ENCODE measurements at places on chromosomes 11 and 22.

- DNase-seq: no peak
Observed at GRCh38 chr11:111166598-111166997, 78.9 kb upstream of the POU2AF2 start.

DNA sequence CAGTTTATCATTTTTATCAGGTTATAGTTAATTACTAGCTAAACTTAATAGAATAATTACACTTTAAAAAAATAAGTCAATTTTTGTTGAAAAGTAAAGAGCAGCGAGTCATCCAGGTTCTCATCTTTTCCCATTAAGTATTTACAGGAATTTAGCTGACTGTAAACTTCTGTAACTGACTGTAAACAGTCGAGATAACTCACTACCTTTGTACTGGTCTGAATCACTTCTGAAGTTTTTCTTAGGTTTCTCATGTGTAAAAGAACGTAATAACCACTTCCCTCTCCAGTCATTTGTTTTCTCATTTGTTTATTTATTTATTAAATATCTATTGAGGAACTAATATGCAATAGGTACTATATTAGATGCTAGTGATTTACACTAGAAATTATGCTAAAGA is 270.8 kb downstream of the DYNC2H1 start:
- DNase-seq: no peak

- no peak for DNase-seq
Observed at GRCh38 chr11:28767574-28767973, 659.4 kb downstream of the METTL15 start.

DNA sequence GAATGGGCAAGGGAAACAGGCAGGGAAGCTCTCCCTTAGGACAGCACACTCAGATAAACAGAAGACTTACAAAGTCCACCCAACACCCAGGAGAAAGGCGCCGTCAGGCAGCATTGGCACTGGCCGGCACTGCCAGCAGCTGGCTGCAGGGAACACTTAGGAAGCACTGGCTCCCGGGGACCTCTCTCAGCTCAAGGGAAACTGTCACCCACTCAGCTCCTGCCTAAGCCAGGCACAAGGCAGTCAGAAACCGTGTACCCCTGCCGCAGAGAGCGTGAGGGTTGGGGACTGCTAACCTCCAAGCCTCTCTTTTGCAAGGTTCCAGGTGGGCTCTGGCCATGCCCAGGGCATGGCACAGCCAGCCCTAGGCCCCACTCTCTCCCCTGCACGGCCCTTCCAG is 64.7 kb downstream of the DGCR2 start:
- DNase-seq: no peak

GRCh38 chr11:16871368-16871767 is 132.9 kb downstream of the C11orf58 start:
- no peak for DNase-seq

GRCh38 chr11:62402226-62402959 is 16.4 kb upstream of the SCGB1A1 start:
- peak; percentile 28 for DNase-seq

- no peak for DNase-seq
Observed at GRCh38 chr22:36803358-36803757, 13.5 kb downstream of the PVALB start.

GRCh38 chr11:70908223-70908622 is 344.2 kb downstream of the SHANK2 start:
- no peak for DNase-seq

DNA sequence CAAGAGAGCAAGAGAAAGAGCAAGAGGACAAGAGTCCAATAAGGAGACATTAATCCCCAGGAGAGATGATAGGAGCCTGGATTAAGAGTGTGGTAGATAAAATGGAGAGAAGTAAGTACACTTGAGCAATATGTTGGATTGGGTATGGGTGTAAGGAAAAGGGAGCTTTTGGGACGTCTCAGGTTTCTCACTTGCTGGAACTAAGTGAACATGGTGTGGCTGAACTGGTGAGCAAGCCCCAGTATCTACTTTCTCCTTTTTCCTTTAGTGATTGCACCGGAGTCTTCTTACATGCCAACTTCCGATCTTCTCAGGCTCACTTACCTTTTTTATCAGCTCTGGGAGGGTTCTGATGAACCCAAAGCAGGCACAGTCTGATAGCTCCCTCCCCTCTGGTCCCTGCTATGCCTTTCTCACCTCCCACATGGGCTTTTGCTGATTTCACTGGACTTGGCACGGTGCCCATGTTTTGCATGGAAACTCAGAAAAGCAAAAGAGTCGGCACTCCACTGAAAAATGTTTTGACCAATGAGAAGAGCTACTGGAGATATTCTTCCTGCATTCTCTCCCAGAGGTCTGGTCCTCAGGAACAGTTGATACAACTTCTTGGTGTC is 14.5 kb upstream of the APLNR start:
- no peak for DNase-seq

DNA sequence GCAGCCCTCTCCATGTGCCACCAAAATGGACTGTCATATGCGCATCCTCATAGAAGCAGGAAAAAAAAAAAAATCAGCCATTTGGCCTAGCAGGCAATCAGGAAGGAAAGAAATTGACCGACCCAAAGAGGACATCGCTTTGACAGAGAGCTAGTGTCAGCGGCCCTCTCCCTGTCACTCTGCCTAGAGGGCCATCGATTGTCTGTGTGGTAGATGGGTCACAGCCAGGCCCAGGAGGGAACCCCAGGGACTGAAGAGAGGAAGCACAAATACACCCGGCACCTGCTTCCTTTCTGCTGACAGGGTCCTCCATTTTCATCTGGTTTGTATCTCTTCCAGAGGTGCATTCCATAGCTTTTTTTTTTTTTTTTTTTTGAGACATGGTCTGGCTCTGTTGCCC is 21.8 kb downstream of the VPS37C start:
- no peak for DNase-seq

DNA sequence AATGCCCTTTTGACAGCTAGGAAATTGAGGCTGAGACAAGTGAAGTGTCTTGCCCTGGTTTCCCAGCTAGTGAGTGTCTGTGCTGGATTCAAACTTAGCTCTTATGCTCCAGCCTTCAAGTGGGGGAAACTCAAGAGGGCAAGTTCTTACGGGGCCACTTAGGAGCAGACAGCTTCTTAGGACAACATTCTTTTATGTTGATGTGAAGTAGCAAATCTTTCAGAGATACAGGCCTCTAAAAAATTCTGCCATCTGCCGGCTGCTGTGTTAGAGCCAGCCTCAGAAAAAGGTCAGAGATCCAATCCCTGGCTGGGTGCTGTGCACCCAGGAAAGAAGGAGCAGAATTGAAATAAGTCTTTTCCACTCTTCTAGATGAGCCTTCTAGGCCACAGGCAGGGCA is 26.6 kb downstream of the TIMP3 start:
- DNase-seq: no peak

GRCh38 chr11:122563761-122564160 is 91.8 kb upstream of the UBASH3B start:
- no peak for DNase-seq

GRCh38 chr11:72783144-72783905 is 10.5 kb downstream of the STARD10 start:
- DNase-seq: no peak

DNA sequence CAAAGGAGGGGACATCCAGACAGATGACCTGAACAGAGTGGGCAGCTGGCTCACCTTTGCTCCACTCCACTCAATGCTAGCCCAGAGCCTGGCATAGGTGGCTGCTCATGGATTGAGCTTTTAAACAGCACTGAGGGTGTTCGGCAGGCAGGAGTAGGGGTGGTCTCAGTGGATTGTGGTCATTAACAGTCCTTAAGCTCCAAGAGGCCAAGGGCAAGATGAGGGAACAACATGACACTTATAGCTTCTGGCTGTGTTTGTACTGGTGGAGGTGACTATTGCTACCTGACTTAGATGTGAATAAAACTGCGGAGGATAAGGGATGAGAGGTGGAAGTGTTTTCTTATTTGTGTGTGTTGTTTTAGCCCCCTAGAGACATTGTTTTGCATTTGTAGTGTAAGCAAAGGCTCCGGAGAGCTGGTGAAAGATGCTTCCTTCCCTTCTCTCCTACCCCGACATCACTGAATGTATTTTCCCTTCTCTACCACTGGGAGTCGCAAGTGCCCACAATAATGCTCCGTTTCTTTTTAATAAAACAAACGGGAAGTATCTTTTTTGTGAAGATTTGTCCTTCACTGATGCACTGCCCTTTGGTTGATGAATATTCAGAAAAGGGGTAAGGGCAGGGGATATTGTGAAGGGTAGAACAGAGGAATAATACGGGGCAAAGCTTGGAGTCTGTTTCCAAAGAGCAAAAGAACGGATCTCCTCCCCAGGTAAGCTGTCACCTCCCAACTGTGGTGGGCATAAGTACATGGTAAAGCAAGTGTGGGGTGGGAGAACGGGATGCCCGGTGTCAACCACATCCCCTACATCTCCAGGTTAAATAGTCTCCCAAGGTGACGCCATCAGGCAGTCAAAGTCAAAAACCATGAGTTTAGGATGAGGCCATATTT is 27.5 kb upstream of the MTNR1B start:
- no peak for DNase-seq

DNA sequence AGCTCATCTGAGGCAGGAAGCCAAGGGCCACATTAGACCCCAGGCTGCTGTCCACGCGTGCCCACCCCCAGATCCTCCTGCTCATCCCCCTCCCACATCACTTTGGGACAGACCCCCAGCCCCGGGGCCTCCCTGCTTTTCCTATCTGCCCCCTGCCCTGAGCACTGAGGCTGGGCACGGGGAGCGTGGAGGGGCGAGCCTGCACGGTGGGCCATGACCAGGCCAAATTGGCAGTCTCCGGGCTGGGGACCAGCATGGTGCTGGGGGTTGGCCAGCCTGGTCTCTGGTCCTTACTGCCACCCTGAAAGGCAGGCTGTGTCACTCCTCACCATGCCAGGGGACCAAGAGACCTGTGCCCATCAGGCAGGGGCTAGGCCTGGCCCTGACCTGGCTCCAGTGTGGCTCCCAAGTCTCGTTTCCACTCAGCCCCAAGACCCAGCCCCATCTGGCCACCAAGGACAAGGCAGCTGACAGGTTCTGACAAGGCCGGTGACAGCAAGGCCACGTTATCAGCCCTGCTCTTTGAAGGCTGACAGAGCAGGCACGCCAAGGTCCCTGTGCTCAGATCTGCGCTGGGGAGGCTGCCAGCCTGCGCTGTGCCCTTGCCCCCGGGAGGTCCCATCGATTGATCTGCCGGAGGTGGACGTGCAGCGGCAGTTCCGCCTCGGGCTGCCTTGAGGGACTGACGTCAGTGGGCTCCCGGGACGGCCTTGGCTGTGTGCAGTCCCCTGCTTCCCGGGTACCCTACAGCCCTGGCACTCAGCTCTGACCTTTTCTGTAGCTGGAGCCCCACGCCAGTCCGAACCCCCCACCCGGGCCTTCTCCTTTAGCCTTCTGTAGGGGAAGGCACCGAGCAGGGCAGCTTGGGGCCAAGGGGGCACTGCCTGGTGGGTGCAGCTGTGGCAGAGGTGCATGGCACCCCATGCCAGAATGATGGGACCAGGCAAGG is 3.6 kb downstream of the TNNI2 start:
- no peak for DNase-seq

- no peak for DNase-seq
Observed at GRCh38 chr11:71193431-71193830, 58.9 kb downstream of the SHANK2 start.

DNA sequence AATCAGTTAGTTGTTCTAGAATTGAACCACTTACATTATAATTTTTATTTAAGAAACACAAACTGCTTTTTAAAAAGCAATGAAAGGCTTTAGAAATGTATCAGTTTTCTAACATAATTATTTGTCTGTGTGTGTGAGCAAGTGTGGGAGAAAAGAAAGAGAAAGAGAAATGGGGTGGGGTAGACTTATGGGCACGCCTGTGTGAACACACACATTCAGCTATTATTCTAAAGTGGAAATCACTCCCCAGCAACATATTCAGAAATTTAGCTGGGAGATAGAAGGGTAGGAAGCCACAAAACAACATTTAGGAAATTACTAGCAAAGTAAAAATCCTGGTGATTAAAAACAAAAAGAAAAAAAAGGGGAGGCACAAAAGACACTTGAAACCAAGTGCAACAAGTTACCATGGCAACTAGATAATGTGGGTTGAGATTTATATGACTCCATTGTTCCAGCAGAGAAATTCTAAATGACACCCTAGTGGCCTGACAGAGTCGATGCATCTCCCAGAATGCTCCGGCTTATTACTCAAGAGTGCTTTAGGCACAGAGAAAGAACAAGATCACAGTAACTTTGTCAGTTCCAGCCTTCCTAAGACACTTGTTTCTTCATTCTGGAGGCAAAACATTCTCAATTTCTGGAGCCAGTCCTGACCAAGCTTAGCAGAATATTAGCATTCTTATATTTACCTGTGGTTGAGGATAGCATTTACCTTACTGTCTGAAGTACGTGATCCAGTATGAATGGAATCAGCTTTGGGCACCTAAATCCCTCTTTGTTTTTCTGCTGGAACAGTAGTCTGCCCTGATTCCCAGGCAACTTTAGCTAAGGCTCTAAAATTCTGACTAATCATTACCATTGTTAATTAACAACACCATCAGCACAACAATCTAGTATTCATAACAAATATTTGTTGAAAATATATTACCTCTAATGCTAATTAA is 444.4 kb downstream of the DLG2 start:
- no peak for DNase-seq

- no peak for DNase-seq
Observed at GRCh38 chr11:57801183-57801485, 39.5 kb downstream of the CTNND1 start.

DNA sequence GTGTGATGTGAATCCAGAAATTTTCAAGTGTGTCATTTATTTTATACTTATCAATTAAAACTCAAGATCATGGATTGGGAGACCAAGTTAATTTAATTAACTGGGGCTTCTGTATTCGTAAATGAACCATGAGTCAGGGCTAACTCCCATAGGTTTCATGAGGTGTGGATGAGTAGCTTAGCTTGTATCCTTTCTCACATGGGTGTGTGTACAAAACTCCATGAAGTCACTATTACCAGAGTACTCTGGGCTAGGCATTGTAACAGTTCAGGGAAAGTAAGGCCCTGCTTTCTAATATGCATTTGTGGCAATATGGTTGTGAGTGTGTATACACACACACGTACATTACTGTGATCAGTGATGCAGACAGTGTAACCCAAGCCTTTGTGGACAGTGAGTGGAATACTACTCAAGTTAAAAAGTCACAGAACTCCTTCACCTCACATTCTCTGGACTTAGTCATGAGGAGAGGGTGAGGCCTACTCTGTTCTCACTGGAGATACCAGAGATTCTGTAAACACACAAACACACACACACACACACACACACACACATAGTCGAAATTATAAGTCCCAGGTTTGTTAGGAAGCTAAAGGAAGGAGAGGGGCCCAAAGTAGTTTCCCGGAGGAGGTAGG is 3.5 kb downstream of the CNTF start:
- no peak for DNase-seq

DNA sequence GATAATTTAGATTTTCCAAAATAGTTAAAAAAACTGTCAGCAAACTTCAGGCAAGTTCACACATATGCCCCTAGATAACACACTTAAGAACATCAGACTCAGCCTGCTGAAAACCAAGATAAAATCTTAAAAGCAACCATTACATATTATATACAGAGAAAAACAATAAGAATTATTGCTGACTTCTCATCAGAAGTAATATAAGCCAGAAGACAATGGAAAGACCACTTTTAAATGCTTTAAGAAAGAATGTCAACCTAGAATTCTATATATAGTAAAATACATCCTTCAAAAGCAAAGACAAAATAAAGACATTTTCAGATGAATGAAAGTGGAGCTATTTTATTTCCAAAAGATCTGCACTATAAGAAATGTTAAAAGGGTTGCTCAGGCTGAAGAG is 37.8 kb upstream of the SC5D start:
- no peak for DNase-seq

Measured in stimulated activated CD4-positive, alpha-beta T cell treated with anti-CD3 and anti-CD28 coated beads, Interleukin-1b, Interleukin-23, amount 100 ng/mL, for 4 hours (primary cell).